ENCODE measurements at places on chromosomes 2 and 18. TPM values are rescaled to one million over a fixed set of nuclear protein-coding genes. Genes with fewer than 3 reads are reported as not detected.

DNA sequence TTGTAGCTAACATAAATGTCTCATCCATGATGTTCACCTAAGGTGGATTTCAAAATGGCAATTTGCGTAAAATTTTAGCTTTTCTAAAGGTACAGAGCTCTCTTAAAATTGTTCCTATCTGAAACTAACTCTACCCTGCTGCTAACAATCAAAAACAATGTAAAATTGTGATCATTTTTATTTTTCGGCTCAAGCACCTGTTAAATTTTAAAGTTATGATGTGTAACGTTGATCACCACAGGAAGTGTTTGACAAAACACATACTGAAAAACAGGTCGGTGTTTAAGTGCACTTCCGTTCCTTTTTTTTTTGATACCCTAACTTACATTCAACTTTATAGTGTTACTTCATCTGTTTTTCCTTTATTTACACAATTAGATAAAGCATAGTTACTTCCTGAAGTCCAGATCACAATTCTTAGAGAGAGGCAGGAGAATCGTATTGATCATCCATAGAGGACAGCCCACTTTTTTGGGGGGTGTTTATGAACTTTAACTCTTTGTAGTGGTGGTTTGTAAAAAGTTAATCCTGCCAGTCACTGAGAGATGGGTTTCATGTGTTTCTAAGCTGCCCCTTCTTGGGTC lies 6.0 kb upstream of the NCK2 start:
- DNase-seq = no peak

- DNase-seq = no peak
Measured at GRCh38 chr2:109189751-109190150, 60.7 kb downstream of the SH3RF3 start.

DNA sequence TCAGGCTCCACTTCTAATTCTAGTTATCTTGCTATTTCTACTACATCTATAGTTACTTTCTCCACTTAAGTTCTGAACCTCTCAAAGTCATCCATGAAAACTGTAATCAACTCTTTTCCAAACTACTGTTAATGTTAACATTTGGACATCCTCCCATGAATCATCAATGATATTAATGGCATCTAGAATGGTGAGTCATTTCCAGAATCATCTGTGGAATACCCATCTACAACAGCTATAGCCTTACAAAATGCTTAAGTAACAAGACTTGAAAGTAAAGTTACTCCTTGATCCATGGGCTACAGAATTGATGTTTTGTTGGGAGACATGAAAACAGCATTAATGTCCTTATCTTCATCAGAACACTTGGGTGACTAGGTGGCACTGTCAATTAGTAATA lies 35.4 kb downstream of the BARD1 start:
- no peak for DNase-seq

GRCh38 chr2:232353096-232353495 lies 25.5 kb upstream of the ALPP start:
- no peak for DNase-seq

DNA sequence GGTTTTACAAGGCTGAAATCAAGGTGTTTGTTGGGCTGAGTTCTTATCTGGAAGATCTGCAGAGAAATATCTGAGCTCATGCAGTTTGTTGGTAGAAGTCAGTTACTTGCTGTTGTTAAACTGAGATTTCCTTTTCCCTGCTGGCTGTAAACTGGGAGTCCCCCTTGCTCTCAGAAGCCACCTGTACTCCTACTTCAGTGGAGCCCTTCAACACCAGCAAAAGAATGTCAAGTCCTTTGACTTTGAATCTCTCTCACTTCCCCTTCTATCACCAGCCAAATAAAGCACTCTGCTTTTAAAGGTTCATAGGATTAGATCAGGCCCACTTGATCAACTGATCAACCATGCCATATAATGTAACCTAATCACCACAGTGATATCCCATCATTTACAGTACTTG lies 252.2 kb upstream of the CDH7 start:
- DNase-seq = no peak

- DNase-seq = no peak
Measured at GRCh38 chr2:64474121-64474571, 20.2 kb downstream of the LGALSL start.

DNA sequence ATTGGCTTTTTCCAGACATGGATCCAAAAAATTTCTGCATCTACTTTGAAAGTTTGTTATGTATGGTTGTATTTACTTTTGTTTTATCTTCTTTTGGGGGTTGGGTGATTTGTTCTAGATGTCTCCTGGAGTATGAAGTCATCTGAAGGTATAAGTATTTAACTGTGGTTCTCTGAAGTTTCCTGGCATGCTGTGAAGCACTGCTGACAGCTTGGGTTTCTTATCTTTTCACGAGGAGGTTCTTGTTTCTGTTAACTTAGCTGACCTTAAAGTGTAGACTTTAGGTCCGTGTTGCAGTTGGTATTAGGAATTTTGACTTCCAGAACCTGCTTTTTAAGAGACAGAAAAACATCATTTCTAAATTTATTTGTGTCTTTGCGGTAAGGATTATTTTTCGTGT lies 15.9 kb downstream of the GLS start:
- DNase-seq = no peak

GRCh38 chr2:25980076-25980887 lies 2.0 kb downstream of the KIF3C start:
- no peak for DNase-seq

GRCh38 chr2:46170611-46171350 lies 126.4 kb upstream of the EPAS1 start:
- DNase-seq = no peak

DNA sequence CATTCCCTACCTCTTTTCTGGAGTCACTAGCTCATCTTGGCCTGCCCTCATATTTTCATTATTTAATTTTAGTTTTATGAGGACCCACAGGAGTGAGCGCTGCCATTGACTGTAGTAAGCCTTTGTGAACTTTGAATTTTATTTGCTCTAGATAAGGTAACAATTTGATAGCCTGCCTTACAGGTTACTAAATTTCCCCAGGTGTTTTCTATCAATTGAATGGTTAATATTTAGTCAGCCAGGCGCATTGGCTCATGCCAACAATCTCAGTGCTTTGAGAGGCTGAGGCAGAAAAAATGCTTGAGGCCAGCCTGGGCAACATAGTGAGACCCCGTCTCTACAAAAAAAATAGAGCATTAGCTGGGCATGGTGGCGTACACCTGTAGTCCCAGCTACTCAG lies 50.2 kb downstream of the DAW1 start:
- no peak for DNase-seq

Gene TLX2
- not detected for total RNA-seq

Gene ERBB4
- total RNA-seq = 15.7 TPM
